ENCODE measurements at places on chromosomes 11 and 22.

DNA sequence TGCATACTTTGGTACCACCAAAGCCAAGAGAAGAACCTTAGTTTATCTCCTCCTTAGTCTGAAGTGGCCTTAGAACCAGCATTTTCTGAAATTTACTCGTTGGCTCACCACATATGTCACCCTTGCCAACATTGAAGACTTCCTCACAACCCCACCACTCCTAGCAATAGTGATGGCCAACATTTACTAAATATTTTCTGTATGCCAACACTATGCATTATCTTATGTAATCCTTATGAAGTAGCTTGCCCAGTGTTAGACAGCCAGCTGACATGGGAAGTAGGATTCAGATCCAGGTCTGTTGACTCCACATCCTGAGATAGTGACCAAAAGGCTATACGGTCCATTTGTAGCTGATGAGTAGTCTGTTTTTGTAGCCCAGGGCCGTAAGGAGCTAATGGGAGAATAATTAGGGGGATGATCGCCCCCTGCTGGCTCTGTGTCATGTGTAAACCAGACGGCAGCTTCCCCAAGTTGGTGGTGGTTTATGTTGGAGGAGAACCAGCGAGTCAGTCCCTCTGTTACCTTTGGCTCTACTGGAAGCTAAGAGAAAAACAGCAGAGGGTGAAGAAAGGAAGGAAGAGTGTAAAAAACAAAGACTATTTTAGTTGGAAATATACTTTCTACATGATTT, 120.5 kb upstream of the RASSF10 start:
- DNase-seq, result peak; percentile 74

DNA sequence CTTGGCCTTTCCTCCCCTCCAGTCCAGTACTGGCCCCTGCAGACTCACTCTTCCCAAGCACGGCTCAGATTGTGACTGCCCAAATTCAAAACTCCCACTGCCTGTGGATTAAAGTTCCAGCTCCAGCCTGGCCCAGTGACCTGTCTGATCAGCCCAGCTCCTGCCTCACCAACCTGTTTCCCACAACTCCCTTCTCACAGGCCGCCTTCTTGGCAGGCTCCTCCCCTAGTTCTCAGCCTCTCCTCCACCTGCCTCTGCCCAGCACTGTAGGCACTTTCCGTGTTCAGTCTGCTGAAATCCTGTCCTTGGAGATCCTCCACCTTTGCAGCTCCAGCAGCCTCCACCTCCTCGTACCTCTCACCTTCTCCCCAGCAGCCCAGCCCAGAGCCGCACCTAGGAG, 68.6 kb downstream of the MICAL2 start:
- no peak for DNase-seq

- peak; percentile 65 for DNase-seq
These were observed 84.7 kb downstream of the MAML2 start for GRCh38 chr11:96257972-96258934.

DNA sequence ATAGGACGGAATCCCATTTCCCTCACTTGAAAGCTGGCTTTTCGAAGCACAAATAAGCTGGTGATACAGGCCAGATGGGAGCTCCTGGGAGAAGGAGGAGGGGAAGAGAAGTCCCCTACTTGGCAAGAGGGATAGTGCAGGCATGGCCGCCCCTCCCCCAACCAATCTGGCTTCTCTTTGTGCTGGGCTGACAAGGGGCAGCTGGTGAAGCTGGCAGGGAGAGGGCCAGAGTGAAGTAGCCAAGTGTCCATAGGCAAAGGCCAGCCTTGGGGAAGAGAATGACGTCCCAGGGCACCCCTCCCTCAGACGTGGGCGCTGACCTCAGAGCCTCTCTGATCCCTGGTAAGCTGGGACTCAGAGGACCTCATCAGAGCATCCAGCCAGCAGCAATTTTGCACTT, 78.7 kb upstream of the GRAMD1B start:
- DNase-seq, result no peak

GRCh38 chr11:71238941-71239340, 13.4 kb downstream of the SHANK2 start:
- no peak for DNase-seq

GRCh38 chr11:110130642-110131238, 37.5 kb downstream of the ZC3H12C start:
- no peak for DNase-seq

DNA sequence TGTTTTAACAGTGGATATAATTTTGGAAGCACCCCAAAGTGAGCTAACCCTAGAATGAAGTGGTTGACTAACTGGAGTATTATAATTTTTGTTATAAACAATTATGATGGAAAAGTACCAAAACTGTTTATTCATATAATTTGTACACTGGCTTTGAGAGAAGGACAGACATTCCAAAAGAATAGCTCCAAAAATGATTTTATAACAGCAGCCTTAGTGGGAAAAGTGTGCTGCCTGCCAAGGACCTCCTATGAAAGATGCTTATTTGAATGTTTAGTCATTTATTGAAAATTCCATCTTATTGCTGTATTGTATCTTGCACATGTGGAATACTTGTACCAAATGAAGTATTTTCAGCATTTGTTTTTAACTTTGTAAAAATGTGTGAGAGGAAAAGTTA, 169.8 kb downstream of the GUCY1A2 start:
- no peak for DNase-seq

- DNase-seq, result no peak
These were observed 129.7 kb downstream of the LDLRAD3 start for GRCh38 chr11:36073411-36074203.

- DNase-seq, result no peak
These were observed 22.5 kb downstream of the PRRG4 start for GRCh38 chr11:32852207-32852606.

GRCh38 chr11:6663794-6664469, 8.3 kb upstream of the DCHS1 start:
- no peak for DNase-seq

DNA sequence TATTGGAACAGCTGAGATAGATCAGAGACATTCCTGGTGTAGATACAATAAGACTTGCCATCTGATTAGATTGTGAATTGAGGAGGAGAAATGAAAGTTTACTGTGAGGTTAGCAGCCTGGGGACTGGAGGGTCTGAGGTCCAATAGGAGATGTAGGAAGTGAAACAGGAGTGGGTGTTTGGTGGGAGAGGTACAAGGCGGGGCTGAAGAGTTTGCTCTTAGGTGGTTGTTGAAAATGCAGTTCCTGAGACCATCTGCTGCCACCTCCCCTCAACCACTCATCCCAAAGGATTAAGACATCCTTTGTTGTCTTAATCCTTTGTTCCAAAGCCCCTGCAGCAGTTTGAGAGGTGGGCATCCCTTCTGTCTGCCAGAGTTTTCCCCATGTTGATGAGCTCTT, 14.8 kb downstream of the PIWIL4 start:
- DNase-seq, result no peak

- DNase-seq, result no peak
These were observed 44.8 kb downstream of the SMIM38 start for GRCh38 chr11:69200331-69201065.

DNA sequence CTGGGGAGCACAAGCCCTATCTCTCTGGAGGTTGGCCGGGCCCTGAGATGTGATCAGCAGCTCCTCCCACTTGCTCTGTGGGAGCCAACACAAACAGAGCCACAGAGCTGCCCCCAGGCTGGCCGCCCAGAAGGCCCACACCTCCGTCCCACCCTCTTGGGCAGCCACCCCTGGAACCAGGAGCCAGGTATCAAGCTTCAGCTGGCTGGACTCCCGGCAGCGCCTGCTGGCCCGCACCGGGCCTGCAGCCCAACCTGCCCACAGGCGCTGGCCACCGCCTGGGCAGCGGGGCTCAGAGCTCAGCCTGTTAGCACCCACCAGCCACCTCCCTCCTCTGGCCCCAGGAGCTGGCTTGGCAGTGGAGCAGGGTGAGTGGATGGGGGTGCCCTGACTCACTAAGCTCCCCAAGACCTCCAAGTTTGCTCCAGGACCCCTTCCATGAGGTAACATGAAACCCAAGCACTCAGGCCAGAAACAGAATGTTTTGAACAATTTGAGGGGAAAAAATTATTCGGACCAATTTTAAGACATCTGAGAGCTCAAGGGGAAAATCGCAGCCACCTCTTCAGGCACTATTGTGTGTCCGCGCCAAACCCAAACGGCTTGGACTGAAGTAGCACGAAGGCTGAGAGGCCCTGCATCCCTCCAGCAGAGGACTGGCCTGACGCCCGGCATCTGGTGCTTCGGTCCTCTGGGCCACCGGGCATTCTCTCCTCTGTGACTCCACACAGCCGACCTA, 450.8 kb downstream of the SOX6 start:
- DNase-seq, result no peak

- no peak for DNase-seq
These were observed 532 bp upstream of the VSIG2 start for GRCh38 chr11:124752471-124753102.

Measured in CD4-positive, alpha-beta T cell treated with Interleukin-6 for 4 hours (primary cell).